ENCODE measurements at places on chromosomes 6 and 20. TPM values are rescaled to one million over a fixed set of nuclear protein-coding genes. Genes with fewer than 3 reads are reported as not detected.

Gene NKAPL
- 0.56 TPM for total RNA-seq

Gene PRR18
- total RNA-seq = not detected

Gene CUL7
- total RNA-seq = 15.2 TPM

Gene NNAT
- 1.8 TPM for total RNA-seq

Gene PROKR2
- not detected for total RNA-seq

Gene LGSN
- not detected for total RNA-seq

Gene TFAP2A
- total RNA-seq = 24.8 TPM

Gene HSD17B8
- total RNA-seq = 28.8 TPM

Gene MAS1
- total RNA-seq = not detected

Gene COL10A1
- total RNA-seq = 0.14 TPM

Gene SASH1
- 6.3 TPM for total RNA-seq

Gene SULF2
- total RNA-seq = 56.8 TPM

Gene EGFL8
- 6.0 TPM for total RNA-seq

Gene IL22RA2
- total RNA-seq = not detected

Gene BPIFB4
- not detected for total RNA-seq

Gene CALHM4
- not detected for total RNA-seq

Gene RBBP8NL
- 4.2 TPM for total RNA-seq

Gene SRMS
- 0.35 TPM for total RNA-seq

Gene TCF15
- total RNA-seq = not detected

Gene KIF16B
- total RNA-seq = 9.9 TPM

Gene MUCL3
- not detected for total RNA-seq

Gene UST
- 6.6 TPM for total RNA-seq

Gene IL17A
- not detected for total RNA-seq

Gene TREML1
- not detected for total RNA-seq

All from airway epithelial cell (primary cell).